NCI-H2029 treated with DMSO at 0.1 percent for 48 hours (cell line): ENCODE measurements at places on chromosomes 2 and 18.

DNA sequence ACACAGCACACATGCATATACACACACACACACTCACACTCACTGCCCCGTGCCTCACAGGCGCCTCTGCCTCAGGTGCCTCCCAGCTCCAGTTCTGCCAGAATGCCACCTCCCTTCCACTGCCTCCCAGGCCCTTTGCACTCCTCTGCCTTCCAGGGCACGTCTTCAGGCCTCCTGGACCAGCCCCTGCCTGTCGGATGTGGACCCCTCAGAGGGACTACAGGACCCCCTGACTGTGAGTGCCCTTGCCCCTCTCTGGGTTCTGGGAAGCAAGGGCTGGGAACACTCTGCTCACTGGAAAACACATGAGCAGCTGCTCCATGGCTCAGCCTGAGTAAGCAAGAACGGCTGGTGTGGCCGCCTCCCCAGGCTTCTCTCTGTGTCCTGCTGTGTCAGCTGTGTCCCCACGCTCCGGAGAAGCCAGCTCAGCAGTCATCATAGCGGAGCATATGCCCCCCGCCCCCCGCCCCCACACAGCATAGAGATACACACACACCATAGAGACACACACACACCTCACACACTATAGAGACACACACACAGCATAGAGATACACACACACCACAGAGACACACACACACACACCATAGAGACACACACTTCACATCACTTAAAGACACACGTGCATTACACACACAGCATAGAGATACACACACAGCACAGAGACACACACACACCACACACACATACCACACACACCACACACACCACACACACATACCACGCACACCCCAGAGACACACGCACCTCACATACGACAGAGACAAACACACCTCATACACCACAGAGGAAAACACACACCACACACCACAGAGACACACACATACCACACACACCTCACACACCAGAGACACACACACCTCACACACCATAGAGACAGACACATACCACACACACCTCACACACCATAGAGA is 271.3 kb downstream of the CYRIA start:
- DNase-seq, result no peak

DNA sequence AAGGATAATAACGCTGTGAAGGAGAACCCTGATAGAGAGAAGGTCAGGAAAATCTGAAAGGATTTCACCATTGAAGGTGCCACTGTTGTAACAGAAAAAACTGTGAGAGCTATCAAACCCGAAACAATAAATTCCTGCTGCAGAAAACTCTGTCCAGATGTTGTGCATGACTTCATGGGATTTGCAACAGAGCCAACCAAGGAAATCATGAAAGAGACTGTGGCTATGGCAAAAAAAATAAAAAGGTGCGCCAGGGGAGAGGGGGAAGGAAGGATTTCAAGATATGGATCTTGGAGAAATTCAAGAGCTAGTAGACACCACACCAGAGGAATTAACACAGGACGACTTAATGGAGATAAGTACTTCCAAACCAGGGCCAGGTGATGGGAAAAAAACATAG is 88.0 kb downstream of the LDLRAD4 start:
- DNase-seq, result no peak

GRCh38 chr18:44514106-44514505 is 166.6 kb upstream of the SETBP1 start:
- no peak for DNase-seq

GRCh38 chr2:210428393-210429179 is 48.0 kb downstream of the LANCL1 start:
- DNase-seq, result no peak

DNA sequence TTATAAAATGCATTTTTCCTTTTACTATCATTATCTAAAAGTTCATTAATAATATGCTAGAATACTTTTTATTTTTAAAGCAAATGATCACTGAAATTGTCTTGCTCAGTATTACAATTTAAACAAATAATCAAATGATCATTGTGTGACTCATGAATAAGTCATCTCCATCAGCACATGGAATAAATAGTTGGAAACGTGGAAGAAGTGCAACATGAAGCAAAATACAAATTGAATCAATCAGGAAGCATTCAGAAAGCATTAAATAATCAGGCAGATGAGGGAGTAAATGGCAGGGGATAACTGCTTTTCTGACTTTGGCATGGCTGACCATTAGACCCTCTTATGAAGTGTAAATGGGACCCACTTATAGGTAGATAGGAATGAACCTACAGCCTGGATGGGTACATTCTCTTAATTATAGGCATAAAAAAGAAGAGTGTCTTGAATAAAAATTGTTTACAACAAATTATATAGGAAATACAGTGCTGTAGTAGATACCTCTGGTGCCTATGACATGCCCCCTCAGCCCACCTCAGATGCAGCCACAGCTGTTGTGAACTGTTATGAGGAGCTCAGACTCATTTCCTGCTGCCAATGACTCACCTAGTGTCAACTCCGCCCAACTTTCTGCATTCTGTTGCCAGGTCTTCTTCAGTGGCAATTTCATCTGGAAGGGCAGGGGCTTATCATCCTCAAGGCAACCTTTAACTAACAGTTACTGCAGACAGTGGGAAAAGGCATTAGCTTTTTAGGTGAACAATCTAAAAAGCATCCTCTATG is 936.0 kb downstream of the TRIB2 start:
- DNase-seq, result no peak

- DNase-seq, result no peak
Observed at GRCh38 chr2:124698979-124699565, 674.0 kb downstream of the CNTNAP5 start.

DNA sequence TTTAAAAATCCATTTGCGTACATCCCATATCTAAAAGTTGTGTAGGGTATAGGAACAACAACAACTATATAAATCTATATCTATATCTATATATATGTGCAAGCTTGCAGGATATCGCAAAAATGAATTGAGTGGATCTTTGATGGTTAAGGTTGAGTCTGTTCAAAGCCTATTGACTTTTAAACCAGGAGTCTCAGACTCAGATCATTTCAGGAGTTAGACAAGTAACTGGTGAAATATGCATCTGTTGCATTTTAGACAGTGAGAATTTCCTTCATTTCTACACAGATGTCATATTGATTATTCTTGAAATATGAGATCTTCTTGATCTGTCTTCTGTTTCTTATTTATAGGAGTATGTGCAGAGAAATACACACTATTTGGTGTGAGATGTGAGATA is 66.5 kb downstream of the PARD3B start:
- no peak for DNase-seq

DNA sequence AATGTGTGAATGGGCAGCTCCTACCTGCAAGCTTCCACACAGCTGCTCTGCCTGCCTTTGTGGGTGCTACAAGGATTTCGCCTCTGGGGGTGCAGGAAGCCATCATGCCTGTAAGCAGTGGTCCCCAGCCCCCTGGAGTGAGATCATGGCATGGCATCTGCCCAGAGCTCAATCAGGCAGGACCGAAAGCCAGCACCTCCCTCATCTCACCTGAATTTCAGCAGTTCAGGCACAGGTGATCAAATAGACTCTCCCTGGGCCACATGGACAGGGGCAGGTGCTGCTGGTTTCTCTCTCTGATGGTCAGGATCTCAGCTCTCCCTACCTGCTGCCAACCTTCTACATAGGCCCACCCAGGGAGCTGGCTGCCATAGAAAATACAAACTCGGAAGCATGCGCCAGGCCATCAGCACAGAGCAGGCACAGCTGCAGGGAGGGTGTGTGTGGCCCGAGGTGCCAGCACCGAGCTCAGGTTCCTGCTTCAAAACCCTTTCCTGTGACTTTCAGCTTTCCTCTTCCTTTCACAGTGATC is 133.2 kb upstream of the ID2 start:
- DNase-seq, result no peak

GRCh38 chr2:119149611-119150010 is 8.9 kb downstream of the C1QL2 start:
- DNase-seq, result no peak

DNA sequence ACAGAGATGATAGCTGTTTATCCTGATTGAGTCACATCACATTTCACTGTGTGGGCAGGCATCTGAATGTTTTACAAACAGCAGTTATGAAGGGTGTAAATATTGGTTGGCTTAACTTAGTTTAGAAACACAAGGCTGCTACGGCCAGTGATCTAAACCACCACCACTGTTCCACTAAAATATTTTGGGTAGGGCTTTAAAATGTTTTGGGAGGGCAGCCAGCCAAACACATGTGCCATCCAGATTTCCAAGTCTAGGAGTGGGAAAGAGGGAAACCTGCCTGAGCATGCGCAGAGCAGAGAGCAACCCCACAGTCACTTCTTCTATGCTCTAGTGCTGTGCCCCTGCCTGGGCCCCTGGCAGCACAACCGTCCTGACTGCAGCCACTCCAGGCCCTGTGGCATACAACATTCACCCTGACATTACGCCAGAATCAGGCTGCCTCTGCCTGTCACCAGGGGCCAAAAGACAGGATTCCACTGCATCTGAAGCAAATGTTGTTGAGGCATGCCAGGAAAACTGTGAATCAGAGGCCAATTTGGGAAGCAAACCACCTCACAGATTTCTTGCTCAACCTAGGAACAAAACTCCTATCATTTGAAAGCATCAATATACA is 74.8 kb upstream of the COL5A2 start:
- no peak for DNase-seq

DNA sequence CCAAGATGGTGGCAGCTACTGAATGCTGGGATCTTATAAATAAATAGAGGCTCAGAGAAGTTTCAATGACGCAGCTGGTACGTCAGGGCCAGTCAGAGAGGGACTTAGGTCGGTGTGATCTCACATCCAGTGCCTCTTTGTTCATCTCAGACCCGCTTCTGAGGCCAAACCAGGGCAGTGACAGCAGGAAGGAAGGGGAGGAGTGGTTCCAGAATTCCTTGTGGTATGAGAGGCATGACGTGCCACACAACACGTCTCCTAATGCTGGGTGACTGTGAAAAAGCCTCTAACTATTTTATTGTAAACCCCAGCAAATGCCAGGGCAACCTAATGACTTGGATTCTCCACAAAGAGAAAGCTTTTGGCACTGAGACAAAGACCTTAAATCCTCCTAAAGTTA is 423.3 kb downstream of the LPIN1 start:
- DNase-seq, result no peak

DNA sequence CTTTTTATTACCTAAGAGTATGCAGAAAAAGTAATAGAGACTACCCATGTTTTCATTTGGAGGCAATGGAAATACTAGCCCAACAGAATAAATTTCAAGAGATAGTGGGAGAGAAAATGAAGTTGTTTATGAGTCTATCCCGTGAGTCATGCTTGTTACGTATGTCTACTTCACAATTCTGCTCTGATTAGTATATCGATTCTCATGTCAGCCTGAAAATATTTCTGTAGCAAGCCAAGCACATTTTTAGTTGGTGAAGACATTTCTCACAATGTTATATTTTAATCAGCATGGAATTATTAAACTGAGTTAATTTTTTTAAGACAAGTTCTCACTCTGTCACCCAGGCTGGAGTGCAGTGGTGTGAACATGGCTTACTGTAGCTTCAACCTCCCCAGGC is 346.1 kb downstream of the RPRM start:
- DNase-seq, result no peak

- no peak for DNase-seq
Observed at GRCh38 chr2:20650393-20650876, 463 bp downstream of the HS1BP3 start.

GRCh38 chr2:183996825-183997793 is 601.2 kb upstream of the ZNF804A start:
- no peak for DNase-seq

DNA sequence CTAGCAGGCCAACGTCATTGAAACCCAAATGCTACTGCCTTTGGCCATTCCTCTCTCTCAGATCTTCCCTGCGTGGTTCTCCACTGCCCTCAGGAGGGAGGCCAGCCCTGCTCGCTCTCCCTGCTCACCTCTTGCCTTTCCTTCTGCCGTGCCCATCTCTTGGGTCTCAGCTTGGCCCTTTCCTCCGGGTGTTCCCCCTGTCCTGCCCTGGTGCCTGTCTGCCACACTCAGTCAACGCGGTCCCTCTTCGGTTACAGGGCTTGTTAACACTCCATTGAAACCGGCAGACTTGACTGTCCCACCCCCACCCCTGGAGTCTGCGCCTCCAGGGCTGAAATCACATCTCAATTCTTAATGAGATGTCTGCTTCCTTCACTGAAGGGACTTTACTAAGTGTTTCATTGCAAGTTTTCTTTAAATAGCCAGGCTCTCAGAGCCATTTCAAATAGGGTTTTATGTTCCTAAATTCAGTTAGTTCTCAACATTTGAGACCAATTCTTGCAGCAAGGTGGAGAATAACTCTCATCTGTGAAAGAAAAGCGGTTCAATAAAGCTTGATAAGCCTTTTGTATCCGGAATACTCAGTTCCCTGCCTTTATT is 237.6 kb downstream of the DYSF start:
- no peak for DNase-seq

DNA sequence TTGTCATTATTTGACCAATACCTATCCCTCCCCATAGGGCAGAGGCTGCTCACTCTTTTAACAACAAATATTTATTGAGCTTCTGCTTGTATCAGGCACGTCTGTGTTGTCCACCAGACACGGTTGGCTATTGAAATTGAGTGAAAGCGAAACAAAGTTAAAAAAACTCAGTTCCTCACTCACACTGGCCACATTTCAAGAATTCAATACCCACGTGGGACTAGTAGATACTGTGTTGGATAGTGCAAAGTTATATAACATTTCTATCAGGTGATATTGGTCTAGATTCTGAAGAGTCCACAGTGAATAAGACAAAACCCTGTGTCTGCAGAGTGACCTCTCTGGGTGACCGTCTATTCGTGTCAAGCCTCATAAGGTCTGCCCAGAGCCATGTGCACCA is 43.9 kb upstream of the GALR1 start:
- no peak for DNase-seq

DNA sequence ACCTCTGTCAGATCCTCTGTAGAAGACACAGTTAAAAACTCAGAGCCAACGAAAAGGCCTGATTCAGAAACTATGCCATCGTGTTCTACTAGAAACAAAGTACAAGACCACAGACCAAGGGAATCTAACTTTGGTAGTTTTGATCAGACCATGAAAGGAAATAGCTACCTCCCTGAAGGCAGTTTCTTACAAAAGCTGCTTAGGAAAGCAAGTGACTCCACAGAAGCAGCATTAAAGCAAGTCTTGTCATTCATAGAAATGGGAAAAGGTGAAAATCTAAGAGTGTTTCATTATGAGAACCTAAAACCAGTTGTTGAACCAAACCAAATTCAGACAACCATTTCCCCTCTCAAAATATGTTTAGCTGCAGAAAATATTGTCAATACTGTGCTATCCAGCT is 58.2 kb downstream of the FSIP2 start:
- DNase-seq, result no peak

DNA sequence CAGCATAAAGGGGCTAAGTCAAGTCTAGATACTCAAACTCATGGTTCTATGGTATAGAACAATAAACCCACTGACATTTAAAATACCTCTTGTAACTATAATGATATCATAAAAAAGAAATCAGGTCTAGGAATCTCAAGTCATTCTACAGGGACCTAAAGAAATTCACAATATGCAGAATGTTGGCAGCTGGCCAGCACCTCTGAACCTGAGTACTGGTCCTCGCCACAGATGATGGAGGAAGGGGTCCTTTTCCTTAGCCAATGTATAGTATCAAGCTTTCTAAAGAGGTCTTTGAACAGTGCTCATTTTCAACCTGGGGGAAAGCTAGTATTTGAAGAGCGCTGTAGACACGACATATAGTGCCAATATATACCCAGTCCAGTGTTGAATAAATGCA is 108.4 kb upstream of the ITGB6 start:
- DNase-seq, result no peak
